ENCODE measurements at places on chromosomes 2 and 18.
A peak's percentile ranks its signal among the peaks of the same experiment; 100 is the strongest.

- no peak for DNase-seq
Observed at GRCh38 chr2:151336863-151337371, 20.5 kb upstream of the TNFAIP6 start.

DNA sequence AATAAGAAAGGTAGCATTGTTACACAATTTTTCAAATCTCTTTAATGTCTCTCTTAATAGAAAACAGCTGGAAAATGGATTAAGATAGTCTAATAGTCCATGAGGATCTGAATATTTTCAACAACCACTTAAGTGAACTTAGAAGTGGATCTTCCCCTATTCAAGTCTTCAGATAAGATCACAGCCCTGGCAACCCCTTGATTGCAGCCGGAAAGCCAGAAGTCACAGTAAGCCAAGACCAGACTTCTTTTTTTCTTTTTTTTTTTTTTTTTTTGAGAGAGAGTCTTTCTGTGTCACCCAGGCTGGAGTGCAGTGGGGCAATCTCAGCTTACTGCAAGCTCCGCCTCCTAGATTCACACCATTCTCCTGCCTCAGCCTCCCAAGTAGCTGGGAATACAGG lies 18.6 kb upstream of the ZC3H15 start:
- no peak for DNase-seq

DNA sequence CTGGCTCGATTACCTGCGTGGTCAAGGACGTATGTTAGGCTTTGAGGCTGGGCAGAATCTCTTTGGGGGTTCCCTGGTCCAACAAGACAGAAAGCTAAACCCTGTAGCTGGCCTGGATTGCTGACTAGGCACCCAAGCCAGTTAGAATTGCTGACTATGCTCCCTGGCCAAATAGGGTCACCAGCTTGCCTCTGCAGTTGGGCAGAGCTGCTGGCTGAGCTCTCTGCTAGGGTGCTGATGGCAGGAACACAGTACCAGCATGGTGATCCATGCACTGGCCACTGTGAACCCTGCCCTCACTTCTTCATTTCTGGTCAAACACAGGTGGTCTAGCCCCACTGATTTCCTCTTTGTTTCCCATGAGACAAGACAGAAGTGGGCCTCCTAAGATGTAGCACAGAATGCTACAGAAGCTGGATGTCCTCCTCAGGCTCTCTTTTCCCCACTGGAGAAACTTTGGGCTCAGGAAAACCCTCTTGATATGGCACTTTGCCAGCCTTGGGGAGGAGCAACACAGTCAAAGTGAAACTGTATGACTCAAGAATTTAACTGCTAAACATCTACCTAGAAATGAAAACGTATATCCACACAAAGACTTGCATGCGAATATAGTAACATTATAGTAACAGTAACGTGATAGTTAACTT lies 20.8 kb downstream of the SP140L start:
- DNase-seq, result peak; percentile 22

GRCh38 chr2:39725401-39725800 lies 53.7 kb downstream of the THUMPD2 start:
- no peak for DNase-seq

GRCh38 chr2:230912724-230913123 lies 12.3 kb downstream of the GPR55 start:
- no peak for DNase-seq

DNA sequence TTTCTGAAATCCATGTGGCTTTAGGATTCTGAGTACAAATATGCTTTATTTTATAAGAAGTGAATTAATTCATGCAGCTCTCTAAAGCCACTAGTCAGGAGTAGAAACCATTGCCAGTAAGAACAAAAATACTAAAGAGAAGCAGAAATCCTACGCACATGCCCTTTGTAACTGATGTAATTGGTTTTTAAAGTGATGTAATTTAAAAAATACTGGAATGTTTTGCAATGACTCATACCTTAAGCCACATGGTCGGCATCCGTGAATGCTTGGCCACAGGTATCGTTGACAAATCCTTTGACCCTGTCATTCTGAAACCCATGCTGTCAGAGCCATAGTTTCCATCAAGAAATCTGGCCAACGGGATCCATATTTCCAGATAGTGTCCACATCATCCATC lies 213.3 kb downstream of the ACKR3 start:
- DNase-seq, result peak; percentile 96

Data from fibroblast of the aortic adventitia (primary cell).